ENCODE measurements at places on chromosomes 3 and 15.

DNA sequence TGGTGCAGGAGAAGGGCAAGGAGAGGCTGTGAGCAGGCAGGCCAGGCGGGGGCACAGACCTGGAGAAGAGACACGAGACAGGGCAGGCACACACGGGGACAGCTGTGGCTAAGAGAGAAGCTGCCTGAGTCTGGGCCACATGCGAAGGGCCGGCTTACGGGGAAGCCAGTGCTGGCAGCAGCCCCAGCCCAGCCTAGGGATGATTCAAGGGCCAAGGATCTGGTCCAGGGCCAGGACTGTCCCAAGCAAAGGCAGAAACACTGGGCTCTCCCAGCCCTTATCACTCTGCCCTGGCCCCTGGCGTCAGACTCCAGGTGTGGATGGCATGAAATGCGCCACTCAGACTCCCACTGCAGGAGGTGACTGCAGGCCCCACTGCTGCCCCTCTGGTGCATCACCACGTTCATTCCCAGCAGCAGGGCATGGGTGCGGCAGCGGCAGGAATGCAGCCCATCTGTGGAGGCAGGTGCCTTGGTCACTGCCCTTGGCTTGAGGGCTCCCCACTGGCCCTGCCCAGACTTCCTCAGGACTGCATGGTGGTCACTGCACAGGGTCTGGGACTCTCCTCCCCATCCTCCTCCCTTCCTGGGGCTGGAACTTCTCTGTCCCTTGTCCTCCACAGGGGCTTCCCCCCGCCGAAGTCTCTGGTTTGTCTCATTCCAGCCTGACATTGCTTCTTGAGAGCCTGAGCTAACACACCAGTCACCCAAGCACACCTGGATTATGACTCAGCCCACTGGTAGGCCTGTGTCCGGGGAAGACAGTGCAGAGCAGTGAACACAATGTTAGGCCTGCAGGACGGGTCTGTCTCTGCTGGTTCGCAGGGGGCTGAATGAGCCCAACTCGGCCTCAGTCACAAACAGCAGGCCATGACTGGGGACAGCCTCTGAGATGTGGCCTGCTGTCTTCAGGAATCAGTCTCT lies 69.3 kb downstream of the TBC1D2B start:
- peak; percentile 81 for DNase-seq

- no peak for DNase-seq
These were observed 8.6 kb upstream of the CYFIP1 start for GRCh38 chr15:22988811-22989210.

DNA sequence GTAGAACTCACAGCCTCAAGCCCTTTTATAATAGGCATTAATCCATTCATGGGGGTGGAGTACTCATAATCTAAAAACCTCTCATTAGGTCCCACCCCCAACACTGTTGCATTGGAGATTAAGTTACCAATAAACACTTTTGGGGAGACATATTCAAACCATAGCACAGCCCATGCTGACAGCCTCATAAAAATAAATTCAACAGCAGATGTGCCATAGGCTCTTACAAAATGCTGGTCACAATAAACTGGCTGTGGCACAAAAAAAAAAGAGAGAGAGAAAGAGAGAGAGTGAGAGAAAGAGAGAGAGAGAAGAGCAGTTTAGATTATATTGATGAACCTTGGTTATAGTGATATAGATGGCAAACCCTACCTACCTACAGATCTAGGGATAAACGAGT lies 1000.9 kb downstream of the TUSC7 start:
- no peak for DNase-seq

- DNase-seq: no peak
These were observed 167.5 kb downstream of the NR2F2 start for GRCh38 chr15:96497951-96498350.

DNA sequence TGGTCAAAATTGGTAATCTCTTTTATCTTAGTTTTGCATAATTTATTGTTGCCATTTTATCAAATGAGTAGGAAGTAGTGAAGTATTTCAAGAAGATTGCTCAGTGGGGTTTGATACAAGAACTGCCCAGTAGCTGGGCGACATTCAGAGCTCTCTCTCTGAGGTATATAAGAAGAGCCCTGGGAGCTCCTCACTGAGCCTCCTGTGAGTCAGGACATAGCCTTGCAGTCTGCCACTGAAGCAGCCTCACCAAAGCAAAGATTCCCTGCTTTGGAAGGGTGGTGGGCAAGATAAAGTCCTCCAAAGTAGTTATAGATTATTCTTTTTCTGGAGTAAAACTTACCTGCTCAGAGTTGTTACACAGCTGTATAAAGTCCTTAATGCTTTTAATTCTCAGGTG lies 26.1 kb downstream of the SKIL start:
- DNase-seq: no peak
